Cardiac septum (tissue), 1 donor: ENCODE measurements at places on chromosomes 4 and X. TPM values are rescaled to one million over a fixed set of nuclear protein-coding genes. Genes with fewer than 3 reads are reported as not detected.

- DNase-seq = no peak
These were observed 159.4 kb downstream of the ANTXR2 start for GRCh38 chr4:79913581-79913980.

GRCh38 chr4:61580721-61581377, 380.7 kb downstream of the ADGRL3 start:
- no peak for DNase-seq

DNA sequence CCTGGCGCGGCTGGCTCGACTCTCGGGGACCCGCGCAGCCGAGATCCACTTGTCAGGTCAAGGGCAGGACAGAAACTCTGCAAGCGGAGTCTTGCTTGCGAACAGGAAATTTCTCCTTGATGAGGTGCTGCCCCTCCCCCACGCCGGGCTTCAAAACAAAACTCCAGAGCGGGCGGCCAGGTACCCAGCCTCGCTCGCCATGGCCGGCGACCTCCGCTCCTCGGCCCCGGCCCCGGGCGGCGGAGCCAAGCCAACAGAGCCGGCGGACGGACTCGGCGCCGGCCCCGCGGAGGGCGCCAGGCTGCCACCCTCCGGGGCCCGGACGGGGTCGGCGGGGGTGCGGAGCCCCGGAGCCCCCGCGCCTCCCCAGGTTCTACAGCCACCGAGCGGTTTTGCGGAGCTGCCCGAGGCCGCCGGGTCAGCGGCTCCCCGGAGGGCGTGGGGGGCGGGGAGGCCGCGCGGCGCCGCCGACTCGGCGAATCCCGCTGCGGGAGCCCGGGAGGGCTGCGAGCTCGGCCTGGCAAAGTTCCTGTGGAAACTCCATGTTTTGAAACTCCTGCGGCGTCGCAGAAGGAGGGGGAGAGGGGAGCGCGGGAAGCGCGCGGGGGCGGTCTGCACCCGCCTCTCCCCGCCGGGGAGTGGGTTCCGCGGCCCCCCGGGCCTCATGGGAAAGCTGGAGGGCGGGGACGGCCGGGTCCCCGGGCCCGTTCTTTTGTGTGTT, 11.7 kb upstream of the BCOR start:
- DNase-seq = no peak

GRCh38 chrX:153411255-153411987, at the start of gene ZFP92:
ZFP92 (plus strand) TSS chrX:153411472; CDS start chrX:153418323, 6,851 bp downstream.
- peak; percentile 78 for DNase-seq

DNA sequence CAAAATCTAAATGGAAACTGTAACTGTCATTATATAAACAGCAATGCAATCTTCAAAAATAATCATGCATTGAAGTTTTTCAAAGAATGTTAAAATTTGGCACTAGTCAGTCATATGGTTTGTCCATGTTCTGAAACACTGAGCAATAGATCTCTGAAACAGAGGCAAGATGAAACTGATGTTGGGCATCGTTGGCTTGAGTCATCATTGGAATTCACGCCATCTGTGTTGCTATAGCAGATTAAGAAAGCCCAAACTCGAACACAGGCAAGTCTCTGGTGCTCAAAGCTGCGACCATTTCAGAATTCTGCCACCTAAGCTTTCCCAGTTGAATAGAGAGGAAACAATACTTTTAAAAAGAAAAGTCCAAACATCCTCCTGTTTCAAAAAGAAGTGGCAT, 114.1 kb upstream of the PPARGC1A start:
- no peak for DNase-seq

DNA sequence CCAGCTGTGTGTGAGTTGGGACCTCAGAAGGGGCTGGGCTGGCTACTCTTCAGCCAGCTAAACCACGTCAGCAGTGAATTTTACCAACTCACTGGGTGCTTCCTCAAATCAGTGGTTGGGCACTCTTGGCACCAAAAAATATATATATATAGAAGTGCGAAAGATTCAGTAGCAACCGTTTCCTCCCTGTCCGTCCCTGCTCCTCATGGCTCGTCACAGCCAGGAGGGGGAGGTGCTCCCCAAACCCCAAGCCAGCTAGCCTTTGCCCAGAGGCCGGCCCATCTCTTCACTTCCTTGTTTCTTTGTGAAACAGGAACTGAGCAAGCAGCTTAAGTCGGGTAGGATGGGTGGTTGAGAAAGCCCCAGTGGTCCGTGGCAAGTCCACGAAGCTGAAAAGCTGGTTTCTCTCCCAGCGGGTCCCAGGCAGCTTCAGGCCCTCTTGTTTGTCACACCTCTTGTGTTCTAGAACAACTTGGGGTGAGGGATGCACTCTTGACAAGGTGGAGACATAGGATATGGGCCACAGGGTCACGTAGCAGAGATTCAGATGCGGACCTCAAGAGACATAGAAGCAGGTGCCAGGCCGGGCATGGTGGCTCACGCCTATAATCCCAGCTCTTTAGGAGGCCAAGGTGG, 6.8 kb upstream of the SASH3 start:
- peak; percentile 91 for DNase-seq

GRCh38 chr4:107906458-107907100, 24.8 kb upstream of the CYP2U1 start:
- DNase-seq = no peak

DNA sequence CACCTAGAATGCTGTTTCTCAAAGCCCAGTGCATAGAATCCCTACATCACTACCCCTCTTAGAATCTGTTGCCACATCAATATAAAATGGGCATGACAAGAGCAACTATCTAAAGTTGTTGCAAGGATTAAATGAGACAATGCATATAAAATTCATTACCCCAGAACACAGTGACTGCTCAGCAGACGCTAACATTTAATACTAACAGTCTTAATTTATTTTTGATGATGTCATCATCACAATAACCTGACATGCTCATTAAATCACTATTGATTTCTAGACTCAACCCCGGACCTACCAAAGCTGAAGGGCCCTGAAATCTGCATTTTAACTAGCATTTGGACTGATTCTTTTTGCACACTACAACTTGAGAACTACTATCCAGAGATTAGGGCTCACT, 3.9 kb downstream of the ARSJ start:
- no peak for DNase-seq

The SLC10A4 gene
- 0.35 TPM for total RNA-seq

The TIMM17B gene
- 49.8 TPM for total RNA-seq

The UPF3B gene
- total RNA-seq = 2.9 TPM

The SSX2 gene
- not detected for total RNA-seq
